ENCODE measurements at places on chromosomes 3 and 15. TPM values are rescaled to one million over a fixed set of nuclear protein-coding genes. Genes with fewer than 3 reads are reported as not detected.

DNA sequence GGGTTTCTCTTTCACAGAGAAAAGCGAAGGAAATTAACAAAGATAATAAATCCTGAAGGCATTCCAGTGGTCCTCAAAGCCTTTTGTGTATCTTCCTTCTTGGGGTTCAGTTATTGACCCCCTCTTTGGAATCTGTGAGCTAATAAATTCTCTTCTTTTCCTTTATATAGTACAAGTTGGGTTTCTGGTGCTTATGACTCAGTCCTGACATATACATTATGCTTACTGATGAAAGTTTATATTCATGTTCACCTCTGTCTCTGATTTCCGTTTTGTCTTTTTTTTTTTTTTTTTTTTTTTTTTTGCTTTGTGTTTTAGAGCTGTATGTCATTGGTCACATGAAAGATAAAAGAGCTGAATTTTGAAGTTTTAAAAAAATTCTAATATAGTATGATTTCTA, 230.7 kb upstream of the RBMS3 start:
- no peak for DNase-seq

DNA sequence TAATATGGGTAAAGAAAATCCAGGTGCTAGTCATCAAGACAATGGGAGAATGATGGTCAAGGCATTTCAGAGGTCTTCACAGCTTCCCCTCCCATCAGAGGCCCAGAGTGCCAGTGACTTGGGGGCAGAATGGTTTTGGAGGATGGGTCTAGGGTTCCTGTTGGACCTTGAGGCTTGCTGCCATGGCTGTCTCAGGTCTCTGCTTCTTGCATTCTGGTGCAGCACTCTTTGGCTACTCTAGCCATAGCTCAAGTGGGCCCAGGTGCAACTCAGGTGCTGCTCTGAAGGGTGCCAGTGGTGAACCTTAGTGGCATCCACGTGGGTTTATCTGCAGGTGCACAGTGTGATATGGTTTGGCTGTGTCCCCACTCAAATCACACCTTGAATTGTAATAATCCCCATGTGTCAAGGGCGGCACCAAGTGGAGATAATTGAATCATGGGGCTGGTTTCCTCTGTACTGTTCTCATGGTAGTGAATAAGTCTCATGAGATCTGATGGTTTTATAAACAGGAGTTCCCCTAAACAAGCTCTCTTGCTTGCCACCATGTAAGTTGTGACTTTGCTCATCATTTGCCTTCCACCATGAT, 48.5 kb upstream of the PEX5L start:
- no peak for DNase-seq

GRCh38 chr3:194872669-194872977, 186.9 kb downstream of the FAM43A start:
- DNase-seq, result no peak

GRCh38 chr15:73621286-73621826, 11.8 kb downstream of the NPTN start:
- DNase-seq, result no peak

- DNase-seq, result no peak
Observed at GRCh38 chr3:4814305-4814903, 164.8 kb upstream of the BHLHE40 start.

DNA sequence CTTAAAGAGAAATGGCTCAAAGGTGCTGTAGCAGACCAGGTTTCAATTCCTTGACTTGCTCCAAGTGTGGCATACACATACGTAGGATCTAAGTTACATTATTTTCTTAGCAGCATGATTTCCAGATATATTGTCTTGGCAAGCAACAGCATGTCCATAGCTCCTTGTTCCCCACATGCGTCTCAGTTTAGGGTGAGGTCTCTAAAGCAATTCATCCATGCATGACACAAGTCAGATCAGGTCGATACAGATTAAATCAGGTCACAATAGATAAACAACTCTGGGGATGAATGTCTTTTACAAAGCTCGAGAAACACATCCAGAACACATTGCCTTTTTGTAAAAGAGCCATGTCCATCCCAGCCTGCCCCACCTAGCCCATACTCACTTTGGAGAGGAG, 108.9 kb upstream of the ABHD17C start:
- DNase-seq, result no peak

- no peak for DNase-seq
Observed at GRCh38 chr3:54575618-54575960, 352.3 kb downstream of the LRTM1 start.

GRCh38 chr3:133383175-133383574, 16.7 kb upstream of the BFSP2 start:
- DNase-seq, result no peak

GRCh38 chr15:71595846-71596553, 214.4 kb upstream of the NR2E3 start:
- no peak for DNase-seq

GRCh38 chr15:78127882-78128281, 3.4 kb downstream of the CIB2 start:
- no peak for DNase-seq

- DNase-seq, result no peak
Observed at GRCh38 chr15:70447928-70448698, 315.2 kb downstream of the UACA start.

DNA sequence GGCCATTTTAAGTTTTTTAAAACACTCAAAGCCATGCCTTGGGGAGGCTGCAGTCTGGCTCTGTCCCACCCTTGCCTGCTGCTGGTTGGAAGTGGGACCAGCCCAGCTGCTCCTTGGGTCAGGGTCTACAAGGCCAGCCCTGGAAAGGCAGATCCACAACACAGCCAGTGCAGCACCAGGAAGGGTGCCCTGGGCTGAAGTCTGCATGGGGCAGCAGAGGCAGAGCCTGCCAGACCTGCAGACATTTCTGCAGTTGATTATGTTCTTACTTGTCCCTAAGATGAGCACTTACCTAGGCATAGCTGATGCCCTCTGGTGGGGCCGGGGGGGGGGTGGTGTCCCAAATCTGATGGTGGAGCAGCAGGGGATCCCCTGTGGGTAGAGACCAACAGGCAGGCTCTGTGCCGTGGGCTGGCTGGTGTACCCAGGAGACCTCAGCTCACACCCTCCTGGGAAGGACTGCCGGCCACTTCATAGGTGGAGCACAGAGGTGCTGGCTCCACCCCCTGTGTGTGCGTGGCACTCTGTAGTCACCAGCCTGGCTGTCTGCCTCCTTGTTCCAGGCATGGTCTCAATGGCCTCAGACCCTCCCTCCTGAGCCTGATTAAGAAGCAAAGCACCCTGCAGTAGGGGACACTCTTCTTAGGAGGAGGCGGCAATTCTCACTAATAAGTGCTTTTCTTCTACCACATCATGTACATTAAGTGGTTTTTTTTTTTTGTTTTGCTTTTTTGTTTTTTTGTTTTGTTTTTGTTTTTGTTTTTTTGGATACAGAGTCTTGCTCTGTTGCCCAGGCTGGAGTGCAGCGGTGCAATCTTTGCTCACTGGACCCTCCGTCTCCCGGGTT, 97.4 kb upstream of the KLF13 start:
- DNase-seq, result no peak

- no peak for DNase-seq
Observed at GRCh38 chr15:32981536-32981935, 213.0 kb downstream of the FMN1 start.

GRCh38 chr15:67660446-67660845, 117.9 kb downstream of the MAP2K5 start:
- DNase-seq, result no peak

DNA sequence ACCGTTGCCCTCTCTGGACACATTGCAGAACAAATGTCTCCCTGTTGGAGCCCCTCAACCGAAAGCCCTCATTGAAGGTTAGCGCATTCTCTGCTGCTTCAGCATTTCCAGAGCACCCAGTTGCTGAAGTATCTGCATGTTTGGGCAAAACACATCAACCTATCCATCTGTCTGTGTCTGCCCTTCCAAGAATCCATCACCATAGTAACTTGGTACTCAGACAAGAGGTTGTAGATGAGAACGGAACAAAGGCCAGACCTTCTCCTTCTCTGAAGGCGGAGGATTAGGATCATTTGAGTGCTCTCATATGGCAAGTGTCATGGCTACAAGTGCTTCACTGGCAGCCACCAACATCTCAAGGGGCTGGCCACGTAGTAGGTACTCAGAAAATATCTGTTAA, 23.1 kb upstream of the RHO start:
- no peak for DNase-seq

- no peak for DNase-seq
Observed at GRCh38 chr3:139757448-139758030, 79.8 kb upstream of the NMNAT3 start.

DNA sequence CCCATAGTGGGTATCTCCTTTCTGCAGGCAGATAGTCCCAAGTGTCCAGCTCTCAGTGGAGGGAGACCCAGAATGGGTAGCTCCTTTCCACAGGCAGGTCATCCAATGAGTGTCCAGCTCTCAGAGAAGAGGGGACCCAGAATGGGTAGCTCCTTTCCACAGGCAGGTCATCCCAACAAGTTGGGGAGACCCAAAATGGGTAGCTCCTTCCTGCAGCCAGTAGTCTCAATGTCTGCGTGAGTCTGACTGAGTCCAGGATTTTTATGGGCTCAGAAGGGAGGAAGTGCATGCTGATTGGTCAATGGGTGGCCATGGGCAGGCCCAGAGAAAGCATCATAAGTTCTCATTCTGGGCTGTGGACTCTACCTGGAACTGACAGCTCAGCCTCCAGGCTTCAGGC, 150.7 kb upstream of the P2RY1 start:
- no peak for DNase-seq

DNA sequence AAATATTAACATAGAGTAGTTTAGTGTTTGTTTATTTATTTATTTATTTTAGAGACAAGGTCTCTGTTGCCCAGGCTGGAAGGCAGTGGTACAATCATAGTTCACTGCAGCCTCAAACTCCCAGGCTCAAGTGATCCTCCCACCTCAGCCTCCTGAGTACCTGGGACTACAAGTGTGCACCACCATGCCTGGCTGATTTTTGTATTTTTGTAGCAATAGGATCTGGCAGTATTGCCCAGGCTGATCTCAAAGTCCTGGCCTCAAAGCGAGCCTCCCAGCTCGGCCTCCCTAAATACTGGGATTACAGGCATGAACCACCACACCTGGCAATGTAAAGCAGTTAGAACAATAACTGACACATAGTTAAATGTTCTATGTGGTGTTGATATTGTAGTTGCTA, 4.4 kb upstream of the ZNF148 start:
- DNase-seq, result no peak

GRCh38 chr3:13265507-13265906, 154.6 kb downstream of the NUP210 start:
- no peak for DNase-seq

DNA sequence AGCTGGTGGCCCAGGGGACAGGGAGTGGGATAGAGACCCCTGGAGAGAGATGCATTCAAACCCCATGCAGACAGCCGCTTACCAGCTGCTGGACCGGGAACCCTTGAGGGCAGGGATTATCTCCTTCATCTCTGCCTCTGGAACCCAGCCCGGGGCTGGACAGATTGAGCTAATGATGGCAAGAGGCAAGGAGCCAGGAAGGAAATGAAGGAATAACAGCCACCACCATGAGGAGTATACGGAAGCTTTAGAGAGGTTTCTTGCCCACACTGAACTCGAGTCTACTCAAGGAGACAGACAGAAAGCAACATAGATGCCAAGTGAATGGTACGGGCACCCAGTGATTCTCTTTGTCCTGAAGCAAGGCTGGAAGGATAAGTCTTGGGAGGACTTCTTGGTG, 23.2 kb downstream of the HAPLN3 start:
- DNase-seq, result no peak

DNA sequence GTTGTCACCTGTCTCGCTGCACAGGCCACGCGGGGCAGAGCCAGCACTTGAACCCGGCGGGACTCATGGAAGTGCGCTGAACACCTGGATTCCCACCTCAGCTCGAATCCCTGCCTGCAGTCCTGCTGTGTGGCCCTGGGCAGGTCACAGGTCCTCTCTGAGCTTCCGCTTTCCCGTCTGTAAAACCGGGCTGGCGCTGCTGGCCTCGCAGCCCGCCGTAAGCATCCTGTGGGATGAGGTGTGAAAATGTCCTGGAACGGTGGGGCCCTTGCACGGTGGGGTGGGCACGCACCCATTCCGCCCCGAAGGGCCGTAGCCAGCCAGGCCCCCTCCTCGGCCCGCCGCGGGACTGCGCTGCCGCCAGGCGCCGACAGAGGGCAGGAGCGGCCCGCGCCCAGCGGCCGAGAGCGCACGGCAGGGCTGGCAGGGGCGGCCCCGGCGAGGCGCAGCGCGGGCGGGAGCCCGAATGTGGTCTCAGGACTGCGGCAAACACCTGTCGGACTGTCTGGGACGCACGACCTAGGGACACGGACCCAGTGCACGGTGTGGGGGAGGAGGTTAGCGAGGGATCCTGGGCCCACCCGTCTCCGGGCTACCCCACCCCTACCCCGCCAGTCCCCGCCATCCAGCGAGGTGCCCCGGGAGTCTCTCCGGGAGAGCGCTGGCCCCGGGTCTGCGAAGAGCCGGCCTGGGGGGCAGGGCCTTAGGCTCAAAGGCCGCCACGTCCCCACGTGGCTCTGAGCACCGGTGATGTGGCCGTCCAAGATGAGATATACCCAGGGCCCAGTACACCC, 40.4 kb downstream of the DNAJB8 start:
- DNase-seq, result peak; percentile 66

DNA sequence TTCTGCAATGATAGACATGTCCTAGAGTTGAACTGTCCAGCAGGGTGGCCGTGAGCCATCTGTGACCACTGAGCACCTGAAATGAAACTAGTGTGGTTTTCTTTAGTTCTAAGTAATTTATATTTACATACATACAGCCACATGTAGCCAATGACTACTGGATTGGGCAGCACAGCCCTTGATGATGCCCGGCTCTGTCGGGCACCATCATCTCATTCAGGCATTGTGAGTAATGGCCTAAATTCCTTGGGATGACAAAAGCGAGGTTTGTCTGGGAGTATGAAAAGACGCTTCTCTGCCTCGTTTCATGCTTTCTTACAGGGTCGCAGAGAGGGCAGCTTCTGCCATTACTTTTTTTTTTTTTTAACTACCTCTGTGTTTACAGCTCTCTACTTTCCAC, 251.9 kb upstream of the HES1 start:
- DNase-seq, result no peak

DNA sequence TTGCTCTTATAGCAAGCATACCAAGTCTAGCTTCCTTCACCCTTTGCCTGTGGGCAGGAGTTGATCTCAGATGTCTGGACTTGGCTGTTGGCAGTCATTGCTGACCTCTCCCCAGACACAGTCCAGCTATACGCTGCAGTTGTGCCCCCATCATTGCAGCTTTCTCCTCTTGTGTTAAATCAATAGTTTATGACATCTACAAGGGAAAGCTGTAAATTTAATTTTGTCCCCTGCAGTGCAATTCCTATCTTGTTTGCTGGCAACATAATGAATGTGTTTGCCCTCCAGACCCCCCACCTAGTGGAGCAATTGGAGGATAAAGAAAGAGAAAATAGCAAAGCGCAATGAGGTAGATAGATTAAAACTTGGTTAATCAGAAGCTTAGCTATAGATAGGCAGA, 280.2 kb downstream of the LSAMP start:
- no peak for DNase-seq

GRCh38 chr15:38128921-38129320, 123.7 kb upstream of the SPRED1 start:
- DNase-seq, result no peak

Gene TMEM212
- polyA plus RNA-seq, result not detected

Gene ABI3BP
- not detected for polyA plus RNA-seq

Gene WDR93
- polyA plus RNA-seq, result not detected

Gene LMAN1L
- not detected for polyA plus RNA-seq

Gene CPNE9
- polyA plus RNA-seq, result not detected

Gene INSYN1
- polyA plus RNA-seq, result not detected

Gene SPTBN5
- not detected for polyA plus RNA-seq

Gene PDZRN3
- not detected for polyA plus RNA-seq

Gene GUCA1C
- not detected for polyA plus RNA-seq

Gene ZNF592
- 13.5 TPM for polyA plus RNA-seq
